ENCODE measurements at places on chromosomes 7 and 10.

GRCh38 chr7:96310110-96310509 is 11.8 kb downstream of the SLC25A13 start:
- no peak for DNase-seq

DNA sequence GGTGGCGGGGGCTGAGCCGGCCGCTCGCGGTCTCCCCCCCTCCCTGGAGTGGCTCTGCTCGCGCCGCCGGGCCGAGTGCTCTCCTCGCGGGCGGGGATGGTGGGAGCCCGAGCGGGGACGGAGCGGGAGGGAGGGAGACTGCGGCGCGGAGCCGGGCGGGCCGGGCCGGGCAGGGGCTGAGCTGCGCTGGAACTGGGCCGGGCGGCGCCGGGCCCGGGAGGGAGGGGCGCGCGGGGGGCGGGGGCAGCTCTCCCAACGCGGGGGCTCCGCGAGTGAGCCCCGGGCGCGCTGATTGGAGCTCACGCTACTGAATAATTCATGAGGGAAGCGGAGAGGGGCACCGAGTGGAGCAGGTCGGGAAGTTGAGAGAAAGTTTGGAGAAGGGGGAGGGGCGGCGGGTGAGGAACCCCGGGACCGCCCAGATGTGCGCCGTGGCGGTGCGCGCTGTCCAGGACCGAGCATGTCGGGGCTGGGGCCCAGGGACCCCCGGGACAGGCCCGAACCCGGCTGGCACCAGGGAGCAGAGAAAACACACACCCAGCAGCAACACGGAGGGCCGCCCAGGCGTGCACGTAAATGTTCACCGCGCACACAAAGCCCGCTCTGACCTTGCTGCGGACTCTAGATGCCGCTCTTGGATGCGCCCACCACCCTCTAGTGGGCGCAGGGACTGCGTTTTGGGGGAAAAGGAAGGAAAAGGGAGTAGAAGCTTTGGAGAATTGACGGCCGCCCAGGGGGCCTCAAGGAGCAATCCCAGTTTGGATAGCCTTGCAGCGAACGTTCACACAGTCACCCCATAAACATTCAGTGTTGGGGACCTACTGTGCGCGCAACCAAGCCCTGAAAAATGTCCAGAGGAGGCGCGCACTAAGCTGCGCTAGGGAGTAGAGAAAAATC is at the start of gene EPHB4:
EPHB4 (minus strand) TSS at position 194 of the 897 bp plus-strand sequence. CDS start 493 bp downstream, outside the sequence.
- no peak for DNase-seq

- no peak for DNase-seq
Measured at GRCh38 chr10:101021239-101021638, 9.7 kb downstream of the PDZD7 start.

DNA sequence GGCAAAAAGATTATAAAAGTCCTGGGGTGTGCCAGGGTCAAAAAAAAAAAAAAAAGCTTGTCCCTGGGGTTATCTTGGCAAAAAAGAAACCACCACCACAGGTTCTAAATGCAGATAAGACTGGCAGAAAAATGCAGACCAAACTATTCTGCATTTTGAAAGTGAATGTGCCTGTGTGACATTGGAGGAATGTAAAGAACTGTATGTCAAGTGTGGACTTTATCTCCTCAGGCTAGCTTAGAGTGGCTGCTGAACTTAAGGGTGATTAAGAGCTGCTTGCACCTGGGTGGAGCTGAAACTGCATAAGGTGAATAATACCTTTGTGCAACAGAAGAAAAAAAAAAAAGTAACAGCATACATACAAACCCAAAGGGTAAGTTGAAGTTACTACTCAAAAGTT is 1.3 kb upstream of the NAPEPLD start:
- DNase-seq, result no peak

GRCh38 chr7:101560856-101561255 is 68.2 kb downstream of the MYL10 start:
- no peak for DNase-seq

DNA sequence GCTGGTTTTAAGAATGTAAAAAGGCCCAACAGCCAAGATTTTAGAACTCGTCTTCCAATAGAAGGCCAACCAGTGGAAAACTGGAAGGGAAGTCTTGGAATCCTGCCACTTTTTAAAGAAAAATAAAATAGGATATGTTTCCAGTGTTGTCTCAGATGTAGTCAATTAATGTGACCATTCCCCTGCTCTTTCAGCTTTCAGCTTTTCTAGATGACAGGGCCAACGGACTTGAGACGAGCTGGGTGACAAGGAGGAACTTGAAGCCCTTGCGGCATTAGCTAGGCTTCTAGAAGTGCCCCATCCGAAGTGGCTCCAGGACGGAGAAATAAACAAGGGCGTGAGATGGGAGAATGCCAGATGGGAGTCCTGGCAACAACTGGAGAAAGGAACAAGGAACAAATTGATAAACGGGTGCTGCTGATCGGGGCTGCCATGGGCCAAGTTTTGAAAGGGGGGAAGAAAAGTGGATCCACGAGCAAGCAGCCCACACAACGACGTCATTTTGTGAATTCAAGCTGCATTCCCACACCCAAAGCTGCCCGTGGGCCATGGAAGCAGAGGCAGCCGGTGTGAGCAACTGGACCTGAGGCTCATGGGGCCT is 42.3 kb downstream of the CTBP2 start:
- DNase-seq, result no peak

DNA sequence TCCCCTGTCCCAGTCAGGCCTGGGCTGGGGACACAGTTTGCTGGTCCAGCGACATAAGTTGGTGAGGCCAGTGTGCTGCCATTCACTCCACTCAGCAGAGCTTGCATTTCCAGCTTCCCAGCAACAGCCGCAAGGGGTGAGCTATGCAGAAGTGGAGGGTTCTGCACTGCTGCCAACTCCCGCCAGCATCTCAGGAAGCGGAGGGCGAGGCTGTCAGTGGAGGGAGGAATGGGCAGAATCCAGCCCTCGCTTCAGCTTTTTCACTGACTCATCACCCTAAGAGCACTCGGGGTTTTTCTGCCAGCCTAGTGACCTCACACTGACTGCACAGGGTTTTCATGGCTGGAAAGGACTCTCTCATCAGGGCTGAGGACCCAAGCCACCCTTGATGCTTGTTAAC is 625.1 kb upstream of the MKI67 start:
- DNase-seq, result no peak

- DNase-seq, result no peak
Measured at GRCh38 chr7:154380771-154381170, 328.6 kb downstream of the DPP6 start.

DNA sequence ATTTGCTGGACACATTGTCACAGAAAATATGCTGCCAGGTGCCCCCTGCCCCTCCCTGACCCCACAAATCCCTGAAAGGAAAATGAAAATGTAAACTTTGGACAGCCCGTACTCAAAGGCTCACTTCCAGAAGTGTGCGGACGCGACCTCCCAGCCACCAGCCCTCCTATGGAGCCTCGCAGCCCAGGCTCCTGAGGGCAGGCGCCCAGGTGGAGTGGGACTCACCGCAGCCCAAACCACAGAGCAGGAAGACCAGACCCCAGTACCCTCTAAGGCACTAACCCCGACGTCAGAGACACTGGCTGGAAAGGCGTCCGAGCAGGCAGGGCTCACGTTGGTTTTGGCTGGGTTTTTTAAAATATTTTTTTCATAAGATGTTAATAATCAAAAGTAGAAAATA is 57.3 kb downstream of the CSGALNACT2 start:
- DNase-seq, result no peak

- no peak for DNase-seq
Measured at GRCh38 chr7:143362131-143363015, at the start of gene FAM131B. Gene FAM131B (minus strand): TSS chr7:143362713. CDS start chr7:143362603, 110 bp downstream.

DNA sequence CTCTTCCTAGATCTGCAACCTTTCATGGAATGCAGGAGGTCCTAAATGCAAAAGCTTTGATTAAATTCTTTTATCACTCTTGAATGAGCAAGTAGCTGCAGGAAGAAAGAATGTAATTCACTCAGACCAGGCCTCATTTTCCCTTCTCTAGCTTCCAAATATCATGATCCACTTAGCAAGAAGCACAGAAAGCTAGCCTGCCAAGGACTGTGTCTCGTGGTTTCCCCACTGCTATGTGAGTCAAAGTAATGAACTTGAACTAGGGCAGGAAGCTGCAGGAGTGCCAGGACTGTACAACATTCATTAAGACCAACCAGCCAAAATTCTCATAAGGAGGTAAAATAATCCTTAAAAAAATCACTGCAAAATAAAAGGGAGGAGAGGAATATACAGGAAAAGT is 379.2 kb downstream of the CALN1 start:
- DNase-seq, result no peak

DNA sequence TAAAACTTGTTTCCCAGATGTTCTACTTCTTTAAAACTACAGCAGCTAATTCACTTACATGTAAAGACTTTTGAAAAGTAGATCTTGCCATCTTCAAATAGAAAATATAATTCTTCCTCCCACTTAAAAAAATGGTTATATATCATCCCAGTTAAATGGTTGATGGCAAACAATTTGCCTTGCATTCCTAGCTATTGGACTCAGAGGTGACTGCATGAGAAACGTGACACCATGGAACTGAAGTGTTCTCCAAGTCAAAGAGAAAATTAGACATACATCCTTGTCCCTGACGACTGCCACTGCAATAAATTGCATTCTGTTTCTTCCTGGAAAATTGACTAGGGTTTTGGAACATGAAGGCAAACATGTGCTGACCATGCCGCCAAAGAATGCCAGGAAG is 95.0 kb upstream of the POM121L12 start:
- no peak for DNase-seq

DNA sequence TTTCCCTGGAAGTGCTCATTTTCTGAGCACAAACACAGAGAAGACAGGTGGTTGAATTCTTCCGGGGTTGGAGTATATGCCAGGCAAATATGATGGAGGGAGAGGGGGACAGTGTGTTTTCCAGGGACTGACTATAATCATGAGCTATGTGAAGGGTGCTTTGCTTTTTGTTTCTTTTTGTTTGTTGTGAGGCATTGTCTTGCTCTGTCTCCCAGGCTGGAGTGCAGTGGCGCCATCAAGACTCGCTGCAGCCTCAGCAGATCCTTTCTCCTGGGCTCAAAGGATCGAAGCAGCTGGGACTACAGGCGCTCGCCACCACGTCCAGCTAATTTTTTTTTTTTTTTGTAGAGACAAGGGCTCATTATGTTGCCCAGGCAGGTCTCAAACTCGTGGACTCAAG is 47.3 kb upstream of the CPN1 start:
- DNase-seq, result no peak

DNA sequence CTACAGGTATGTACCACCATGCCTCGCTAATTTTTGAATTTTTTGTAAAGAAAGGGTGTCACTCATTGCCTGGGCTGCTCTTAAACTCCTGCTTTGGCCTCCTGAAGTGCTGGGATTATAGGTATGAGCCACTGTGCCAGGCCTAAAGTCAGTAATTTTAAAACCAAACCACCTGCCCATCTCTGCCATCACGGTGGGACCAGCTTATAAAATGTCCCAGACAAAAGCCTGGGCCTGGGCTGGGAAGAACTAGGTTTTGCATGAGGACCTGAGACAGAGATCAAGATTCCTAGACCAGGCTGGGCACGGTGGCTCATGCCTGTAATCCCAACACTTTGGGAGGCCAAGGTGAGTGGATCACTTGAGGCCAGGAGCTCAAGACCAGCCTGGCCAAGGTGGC is 395.6 kb downstream of the CALN1 start:
- no peak for DNase-seq

GRCh38 chr7:76300166-76300731 is 2.2 kb upstream of the HSPB1 start:
- no peak for DNase-seq

GRCh38 chr7:4659551-4660286 is 22.4 kb upstream of the FOXK1 start:
- no peak for DNase-seq

GRCh38 chr10:86803156-86803555 is 46.7 kb downstream of the BMPR1A start:
- DNase-seq, result no peak

- no peak for DNase-seq
Measured at GRCh38 chr10:19168584-19168983, 120.0 kb downstream of the MALRD1 start.

- DNase-seq, result no peak
Measured at GRCh38 chr7:155191137-155191536, 106.5 kb upstream of the INSIG1 start.

DNA sequence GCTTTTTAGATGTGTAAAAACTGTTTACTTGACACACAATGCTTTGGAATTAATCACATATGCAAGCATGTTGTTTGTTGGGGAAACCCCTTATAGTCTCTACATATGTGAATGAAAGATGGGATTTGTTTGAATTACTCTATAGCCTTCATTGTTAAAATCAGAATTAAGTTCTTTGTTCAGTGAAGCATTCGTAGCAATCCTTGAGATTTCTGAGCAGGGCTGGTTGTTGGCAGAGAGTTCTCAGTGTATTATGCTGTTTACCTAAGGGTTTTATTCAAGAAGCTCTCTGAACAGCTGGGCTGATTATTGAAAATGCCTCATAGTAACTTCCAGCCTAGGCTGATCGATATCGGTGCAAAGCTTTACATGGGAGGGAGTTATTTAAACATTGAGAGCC is 190.9 kb downstream of the VTI1A start:
- no peak for DNase-seq

DNA sequence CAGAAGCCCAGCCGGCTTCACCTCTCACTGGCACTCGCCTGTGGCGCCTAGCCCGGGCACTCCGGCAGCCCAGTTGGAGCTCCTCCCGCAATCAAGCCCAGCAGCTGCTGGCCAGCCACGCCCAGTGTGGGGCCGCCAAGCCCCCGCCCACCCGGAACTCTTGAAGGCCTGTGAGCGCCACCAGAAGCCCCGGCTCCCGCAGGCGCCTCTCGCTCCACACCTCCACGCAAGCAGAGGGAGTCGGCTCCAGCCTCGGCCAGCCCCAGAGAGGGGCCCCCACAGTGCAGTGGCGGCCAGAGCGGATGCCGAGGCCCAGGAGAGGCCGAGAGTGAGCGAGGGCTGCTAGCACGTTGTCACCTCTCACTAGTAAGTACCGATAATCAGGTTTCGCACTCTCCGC is 240.7 kb downstream of the TFEC start:
- DNase-seq, result no peak

DNA sequence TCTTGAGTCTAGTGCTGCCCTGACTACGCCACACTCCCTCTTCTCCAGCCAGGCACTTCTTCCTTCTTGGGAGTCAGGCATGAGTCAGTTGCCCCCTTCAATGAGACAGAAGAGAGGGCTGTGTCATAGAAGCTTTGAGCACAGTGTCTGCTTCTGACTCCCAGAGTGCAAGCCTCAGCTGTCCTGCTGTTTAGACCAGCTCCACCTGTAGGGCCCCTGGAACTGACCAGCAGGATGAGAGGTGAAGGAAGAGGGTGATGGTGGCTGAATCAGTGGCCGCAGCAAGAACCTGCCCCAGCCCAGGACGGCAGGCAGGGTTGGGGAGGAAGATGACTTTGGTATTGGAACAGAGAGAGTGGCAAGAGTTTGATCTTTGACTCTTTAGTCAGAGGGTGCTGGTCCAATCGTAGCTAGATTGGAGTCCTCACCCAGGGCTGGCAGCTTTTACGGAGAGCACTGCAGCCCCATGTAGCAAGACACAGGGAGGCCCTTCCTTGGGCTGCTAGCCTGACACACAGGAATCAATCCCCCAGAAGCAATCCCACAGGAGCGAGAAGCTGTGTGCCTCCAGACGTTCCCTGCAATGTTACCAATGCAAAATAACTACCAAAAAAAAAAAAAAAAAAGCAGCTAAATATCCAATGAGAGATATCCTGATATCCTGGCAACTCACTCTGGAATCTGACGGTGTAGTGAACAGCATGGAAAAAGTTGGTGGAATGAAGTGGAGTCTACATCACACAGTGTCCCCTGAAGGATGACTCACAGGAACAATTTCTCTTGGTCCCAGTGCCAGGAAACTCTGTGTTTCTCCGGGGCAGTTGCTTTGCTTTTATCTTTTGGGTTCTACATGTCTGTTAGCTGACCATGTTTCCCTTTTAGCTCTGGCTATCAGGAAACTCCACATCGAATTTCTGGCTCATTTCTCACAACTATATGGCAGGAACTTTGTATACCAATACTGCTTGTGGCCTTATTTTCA is 6.9 kb downstream of the C10orf62 start:
- no peak for DNase-seq

GRCh38 chr10:77877441-77878344 is 48.9 kb downstream of the DLG5 start:
- DNase-seq, result no peak
